ENCODE measurements at places on chromosomes 2 and 18. TPM values are rescaled to one million over a fixed set of nuclear protein-coding genes. Genes with fewer than 3 reads are reported as not detected.

The TM4SF20 gene
- not detected for polyA plus RNA-seq

The IL1B gene
- 0.27 TPM for polyA plus RNA-seq

The CPS1 gene
- polyA plus RNA-seq = 1.2 TPM

GRCh38 chr2:64196963-64197362, 52.7 kb upstream of the PELI1 start:
- DNase-seq = no peak

- DNase-seq = no peak
These were observed 266.8 kb upstream of the LYPD1 start for GRCh38 chr2:132936791-132937190.

DNA sequence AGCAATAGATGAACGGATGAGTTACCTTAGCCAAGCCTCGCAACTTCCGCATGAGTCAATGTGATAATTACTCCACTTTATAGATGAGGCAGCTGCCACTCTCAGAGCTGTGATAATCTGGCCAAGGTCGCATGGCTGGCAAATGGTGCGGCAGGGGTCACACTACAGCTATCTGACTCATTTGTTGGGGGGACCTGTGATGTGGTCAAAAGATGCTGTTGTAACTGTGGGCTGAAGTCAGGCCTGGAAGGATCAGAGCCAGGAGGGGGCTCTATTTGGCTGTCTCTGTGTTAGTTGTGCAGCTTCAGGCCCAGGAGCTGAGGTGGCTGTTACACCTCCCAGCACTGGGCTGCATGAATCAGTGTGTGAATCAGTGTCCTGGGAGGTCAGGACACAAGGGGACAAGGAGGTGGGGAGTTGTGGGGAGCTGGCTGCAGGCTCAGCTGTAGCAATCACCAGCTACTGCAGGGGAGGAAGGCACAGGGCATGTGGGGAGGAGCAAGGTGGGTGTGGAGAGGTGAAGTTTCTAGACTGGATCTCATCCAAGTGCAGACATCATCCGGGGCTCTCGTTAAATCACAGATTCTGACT, 33.1 kb downstream of the NGEF start:
- no peak for DNase-seq

DNA sequence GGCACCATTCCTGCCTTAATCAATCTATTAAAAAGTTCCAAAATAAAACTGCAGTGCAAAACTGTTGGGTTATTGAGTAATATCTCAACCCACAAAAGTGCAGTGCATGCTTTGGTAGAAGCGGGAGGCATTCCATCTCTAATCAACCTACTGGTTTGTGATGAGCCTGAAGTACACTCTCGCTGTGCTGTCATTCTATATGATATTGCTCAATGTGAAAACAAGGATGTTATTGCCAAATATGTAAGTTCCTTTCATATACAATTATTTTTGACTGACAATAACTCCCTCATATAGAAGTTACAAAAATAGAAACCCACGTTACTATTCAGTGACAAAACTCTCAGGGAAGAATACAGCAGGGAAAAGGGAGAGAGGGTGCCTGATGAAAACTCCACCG, 43.0 kb downstream of the OSGEPL1 start:
- no peak for DNase-seq

GRCh38 chr18:2237706-2238105, 333.6 kb downstream of the METTL4 start:
- DNase-seq = no peak

GRCh38 chr2:153391131-153391530, 87.4 kb downstream of the RPRM start:
- DNase-seq = no peak

The IL36RN gene
- polyA plus RNA-seq = not detected

- no peak for DNase-seq
These were observed 31.1 kb upstream of the SATB2 start for GRCh38 chr2:199488772-199489400.

The LOXHD1 gene
- polyA plus RNA-seq = 0.28 TPM

- DNase-seq = no peak
These were observed 31.4 kb upstream of the TMEM177 start for GRCh38 chr2:119647440-119648169.

DNA sequence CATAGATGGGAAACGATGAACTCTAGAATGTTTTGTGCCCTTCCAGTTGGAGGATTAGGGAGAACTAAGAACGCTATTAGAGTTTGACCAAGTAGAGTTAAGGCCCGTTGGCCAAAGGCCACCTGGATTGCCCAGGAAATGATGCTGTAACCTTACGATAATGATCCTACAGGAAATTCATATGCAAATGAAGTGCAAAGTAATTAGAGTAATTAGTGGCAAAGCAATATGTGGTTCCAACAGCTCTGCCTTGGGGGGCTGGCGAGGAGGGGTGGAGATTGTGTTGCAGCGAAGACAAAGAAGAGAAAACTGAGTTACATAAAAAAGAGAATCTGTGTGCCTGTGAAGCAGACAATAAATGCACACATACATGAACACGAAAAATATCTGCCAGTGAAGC, 61.5 kb upstream of the BOD1L2 start:
- no peak for DNase-seq

DNA sequence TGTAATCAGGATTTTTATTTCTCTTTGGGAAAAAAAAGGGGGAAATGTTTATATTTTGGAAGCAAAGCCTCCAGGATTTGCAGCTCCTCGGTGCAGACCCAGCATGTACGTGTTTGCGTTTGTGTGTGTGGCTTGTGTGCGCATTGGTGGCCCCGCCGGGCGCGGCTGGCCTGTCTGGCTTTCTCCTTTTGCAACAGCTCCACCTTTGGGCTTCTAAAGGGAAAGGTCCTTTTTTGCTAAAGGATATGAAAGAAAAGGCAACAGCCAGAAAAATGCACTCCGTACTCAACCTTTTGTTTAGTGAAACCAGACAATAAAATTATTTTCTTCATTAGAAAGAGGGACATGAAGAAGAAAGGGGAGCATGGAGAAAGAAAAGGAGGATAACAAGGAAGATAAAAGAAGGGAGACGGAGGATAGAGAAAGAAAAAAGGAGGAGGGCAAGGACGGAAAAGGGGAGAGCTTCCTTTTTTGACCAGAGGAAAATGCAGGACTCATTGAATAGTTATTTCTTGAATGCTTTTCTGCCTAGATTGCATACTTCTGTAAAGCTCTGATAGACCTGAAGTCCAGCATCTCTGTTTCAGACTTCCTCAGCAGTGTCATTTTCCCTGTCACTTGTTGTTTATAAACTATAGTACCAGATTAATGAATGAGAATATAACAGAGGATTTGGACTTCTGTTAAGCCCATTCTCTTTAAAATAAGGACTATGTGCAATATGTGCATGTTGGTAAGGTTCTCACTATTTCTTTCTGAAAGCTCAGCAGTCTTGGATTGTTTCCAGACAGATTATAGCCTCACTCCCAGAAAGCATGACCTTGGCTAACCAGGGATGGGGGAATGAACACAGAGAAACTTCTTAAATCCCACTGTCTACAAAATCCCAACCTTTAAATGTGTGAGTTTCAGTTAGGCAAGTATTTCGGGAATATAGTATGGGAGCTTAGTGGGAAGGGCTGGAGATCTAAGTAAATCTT, 563.1 kb upstream of the PIK3C3 start:
- no peak for DNase-seq

The TMEM163 gene
- 0.42 TPM for polyA plus RNA-seq

DNA sequence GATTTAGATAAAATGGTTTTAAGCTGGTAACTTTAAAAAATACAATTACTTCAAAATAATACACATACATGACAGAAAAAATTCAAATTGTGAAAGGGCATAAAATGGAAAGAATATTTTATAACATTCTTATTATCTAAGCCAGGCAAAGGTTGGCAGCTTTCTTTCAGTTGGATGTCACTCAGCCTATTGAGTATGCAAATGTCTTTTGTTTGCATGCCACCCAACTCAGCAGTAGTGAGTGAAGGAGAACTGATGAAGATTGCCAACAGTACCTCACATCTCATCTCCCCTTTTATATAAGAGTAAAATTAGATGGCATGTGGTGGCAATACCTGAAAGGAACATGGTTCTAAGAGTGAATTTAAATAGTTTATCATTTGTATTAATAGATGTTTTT, 24.8 kb downstream of the BMPR2 start:
- no peak for DNase-seq

The PSMA8 gene
- not detected for polyA plus RNA-seq

DNA sequence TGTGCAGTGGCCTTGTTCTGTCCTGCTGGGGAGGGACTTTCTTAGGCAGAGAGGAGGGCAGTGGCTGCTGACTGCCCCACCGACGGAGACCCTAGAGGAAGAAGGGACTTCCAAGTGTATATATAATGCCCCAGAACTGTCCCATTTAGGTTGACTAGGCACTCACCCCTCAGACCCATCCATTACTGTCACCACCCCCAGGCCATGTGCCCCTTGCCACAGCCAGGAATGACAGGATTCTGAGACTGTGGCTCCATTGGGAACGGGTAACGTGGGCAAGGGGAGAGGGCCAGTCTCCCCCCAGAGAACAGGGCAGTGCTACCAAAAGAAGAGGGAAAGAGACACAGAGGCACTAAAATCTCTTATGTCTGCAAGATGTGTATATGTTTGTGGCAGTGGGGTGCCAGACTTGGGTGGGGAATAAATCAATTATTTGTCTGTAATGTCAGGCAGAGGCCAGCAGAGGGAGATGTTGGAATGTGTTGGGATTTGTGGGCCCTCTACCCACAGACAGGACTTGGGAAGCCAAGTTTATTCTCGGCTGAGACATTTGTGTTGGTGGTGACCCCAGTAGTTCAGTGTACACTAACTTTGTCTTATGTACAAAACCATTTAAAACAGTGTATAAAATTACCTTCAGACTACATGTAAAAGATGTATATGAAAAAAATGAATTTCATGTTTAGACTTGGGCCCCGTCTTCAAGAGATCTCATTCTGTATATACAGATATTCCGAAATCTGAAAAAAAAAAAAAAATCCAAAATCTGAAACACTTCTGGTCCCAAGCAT, 24.0 kb upstream of the TMEM37 start:
- DNase-seq = no peak

GRCh38 chr2:7609974-7610373, 692.8 kb downstream of the RNF144A start:
- no peak for DNase-seq

DNA sequence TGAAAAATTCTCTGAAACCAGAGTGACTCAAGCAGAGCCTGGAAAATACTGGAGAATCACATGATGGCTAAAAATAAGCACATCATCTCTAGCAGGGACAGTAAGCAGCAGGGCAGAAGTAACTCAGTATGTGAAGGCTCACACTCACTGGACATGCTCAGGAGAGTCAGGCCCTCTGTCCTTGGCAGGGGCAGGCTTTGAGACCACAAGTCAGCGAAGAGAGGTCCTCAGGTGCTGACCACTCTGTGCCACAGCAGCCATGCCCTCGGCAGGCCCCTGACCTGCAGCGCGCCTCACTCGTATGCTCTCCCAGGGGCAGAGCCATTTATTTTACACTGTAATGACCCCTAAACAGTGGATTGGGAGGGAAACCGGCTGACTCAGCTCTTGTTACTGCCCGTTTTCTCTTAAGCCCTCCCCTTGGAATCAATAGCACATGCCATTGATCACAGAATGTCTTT, 76.8 kb downstream of the MAPRE2 start:
- DNase-seq = peak; percentile 50

DNA sequence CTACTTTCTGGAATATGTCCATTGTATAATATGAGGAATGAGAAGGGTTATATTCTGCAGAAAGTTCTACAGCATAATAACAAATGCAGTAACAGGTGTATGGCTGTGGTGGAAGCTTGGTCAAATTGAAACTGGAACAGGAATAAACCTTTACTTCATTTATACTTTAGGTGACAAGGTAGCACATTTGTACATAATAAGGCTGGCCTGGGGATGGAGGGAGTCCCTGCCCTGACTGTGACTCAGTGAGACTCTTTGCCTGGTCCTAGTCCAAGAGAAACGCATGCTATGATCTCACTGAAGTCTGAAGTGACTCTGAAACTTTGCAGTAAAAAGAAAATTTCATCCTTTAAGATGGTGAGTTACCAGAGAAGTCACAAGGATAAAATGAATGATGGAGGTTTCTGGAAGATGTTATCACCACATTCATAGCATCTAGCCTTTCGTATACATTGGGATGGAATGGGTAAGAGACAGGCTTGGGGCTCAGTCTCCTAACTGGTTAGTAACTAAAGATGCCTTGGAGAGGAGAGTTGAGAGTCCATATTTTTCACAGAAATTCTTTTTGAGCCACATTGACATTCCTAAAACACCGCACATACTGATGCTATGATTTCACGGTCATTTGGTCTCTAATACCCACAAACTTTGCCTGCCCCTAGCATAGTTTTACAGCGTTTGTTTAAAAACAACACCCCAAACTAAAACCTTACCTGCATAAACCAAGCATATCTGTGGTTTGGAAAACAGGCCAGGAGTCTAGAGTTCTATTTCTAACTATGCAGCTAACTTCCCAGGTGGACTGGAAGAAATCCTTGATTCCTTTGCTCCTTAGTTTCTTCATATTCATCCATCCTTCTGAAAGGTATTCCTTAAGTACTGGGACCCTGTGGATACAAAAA, 42.4 kb upstream of the NABP1 start:
- DNase-seq = no peak

DNA sequence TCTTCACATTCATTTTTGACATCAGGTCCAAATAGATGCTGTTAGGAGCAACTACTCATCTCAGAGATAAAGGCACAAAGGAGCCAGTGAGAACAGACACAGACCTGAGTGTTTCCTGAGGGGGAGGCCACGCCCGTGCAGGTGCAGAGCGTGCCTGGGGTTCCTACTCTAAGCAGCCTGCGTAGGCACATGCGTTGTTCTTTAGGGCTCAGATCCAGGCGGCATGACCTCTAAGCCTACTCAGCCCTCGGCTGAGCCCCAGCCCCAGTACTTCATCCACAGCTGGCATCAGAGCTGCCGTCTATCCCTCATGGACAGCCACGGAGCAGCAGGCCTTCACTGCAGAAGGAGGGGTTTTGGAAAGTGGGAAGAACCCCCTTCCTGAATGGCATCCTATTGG, 54.9 kb upstream of the PXDN start:
- DNase-seq = no peak

GRCh38 chr2:88329815-88330603, 122.5 kb downstream of the FOXI3 start:
- no peak for DNase-seq

The NT5DC4 gene
- not detected for polyA plus RNA-seq

GRCh38 chr2:191311627-191312026, 66.4 kb downstream of the MYO1B start:
- no peak for DNase-seq

- DNase-seq = no peak
These were observed 31.8 kb upstream of the RMDN2 start for GRCh38 chr2:37893327-37893726.

The GALNT5 gene
- polyA plus RNA-seq = 0.04 TPM

- no peak for DNase-seq
These were observed 27.3 kb downstream of the TIMM21 start for GRCh38 chr18:74175658-74176057.

DNA sequence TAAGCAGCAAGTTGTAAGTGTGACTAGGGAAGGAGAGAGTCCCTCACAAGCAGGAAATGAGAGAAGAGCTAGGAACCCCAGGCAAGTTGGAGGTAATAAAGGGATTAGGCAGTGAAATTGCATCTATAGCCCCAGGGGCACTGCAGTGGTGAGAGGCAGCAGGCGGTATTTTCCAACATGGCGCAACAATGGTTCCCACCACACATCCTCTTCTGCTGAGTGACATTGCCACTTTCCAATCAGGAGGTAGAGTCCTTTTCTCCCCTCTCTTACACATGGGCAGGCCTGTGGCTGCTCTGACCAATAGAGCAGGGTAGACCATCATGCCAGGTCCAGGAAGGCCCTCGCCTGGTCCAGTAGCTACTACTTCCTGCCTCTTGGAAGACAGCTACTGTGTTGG, 86.6 kb downstream of the DNER start:
- no peak for DNase-seq

Measured in heart left ventricle (tissue), 16 donors.